ENCODE measurements at places on chromosomes 2 and 18.

GRCh38 chr2:128325611-128326181 is 7.0 kb upstream of the HS6ST1 start:
- no peak for DNase-seq

- DNase-seq = no peak
These were observed 538.5 kb upstream of the ZEB2 start for GRCh38 chr2:145058457-145058856.

DNA sequence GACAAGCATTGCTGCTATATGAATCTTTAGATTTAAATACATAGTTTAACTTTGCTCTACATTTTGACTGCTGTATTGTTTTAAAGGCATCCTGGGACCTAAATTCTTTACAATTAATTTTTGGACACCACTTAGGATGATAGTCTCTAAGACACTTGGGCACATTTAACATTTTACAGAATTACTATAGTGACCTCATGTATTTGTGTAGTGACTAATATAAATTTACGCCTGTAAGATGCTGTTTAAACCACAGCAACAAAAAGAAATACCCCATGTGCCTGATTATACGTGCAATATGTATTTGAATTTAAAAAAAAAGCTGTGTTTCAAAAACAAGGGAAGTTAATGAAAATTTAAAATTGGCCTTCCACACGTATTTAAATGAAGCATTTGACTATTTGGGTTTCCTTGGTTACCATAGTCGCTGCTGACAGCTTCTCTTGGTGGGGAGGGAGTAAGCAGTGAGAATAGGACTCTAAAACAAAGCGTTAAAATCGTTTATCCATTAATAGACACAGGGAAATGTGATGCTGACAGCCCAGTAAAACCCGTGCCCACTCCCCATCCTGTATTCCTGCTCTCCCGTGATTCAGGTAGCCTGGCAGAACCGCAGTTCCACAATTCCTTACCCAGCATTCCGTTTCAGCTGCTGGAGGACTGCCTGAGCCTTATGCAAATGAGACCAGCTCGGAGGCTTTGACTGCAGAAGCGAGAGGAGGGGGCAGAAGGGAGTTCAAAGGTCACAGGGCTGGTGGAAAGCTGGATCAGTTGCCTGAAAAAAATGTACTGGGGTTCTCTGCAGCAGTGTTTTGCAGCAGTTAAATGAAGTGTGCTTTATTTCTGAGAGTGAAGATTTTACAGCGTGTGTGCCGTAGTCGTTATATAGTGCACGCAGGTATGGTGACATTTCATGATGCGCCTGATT is 104.3 kb downstream of the CSRNP3 start:
- no peak for DNase-seq

DNA sequence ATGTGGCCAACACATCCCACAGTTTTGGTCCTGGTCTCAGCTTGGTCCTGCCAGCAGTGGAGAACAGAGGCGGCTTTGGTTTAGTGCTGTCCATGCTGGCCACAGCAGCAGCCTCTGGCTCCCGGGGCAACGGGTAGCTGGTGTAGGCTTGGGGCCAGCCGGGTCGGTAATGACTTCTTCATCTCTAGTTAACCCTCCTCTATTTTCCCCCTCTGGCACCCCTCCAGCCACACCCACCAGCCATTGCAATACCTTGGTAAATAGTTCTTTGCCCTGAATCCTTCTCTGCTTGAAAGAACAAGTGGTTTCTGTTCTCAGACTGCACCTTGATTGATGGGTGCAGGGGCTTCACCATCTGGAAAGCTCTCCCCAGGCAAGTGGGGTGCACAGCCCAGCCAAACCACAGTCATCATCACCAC is 31.7 kb upstream of the ZNF396 start:
- DNase-seq = no peak

DNA sequence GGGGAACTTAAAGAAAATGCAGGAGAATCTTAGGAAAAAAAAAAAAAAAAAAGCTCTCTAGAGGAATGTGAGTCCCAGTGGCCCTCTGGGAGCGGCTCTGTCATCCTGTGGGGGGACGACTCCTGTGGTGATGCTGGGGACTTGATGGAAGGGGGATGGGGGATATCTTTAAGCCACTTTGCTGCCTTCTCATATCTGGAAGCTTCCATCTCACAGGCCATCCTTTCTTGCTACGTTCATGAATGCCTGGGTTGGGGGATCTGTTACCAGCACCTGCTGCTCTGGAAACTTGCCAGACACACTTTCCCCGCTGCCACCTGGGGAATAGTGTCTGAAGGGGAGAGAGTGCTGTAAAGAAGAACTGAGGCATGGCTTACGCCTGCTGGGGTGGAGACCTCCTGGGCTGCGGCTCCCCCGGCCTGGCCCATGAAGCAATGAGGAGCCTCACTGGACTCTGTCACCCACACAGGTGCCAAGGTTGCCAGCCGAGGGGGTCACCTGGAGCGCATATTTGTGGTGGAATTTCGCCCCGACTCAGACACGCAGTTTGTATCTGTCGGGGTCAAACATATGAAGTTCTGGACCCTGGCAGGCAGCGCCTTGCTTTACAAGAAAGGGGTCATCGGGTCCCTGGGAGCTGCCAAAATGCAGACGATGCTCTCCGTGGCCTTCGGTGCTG is 92.8 kb downstream of the RTN4 start:
- no peak for DNase-seq

GRCh38 chr18:69774831-69775230 is 172.8 kb downstream of the CD226 start:
- DNase-seq = no peak

GRCh38 chr2:217832115-217832514 is 170.7 kb downstream of the TNS1 start:
- no peak for DNase-seq

DNA sequence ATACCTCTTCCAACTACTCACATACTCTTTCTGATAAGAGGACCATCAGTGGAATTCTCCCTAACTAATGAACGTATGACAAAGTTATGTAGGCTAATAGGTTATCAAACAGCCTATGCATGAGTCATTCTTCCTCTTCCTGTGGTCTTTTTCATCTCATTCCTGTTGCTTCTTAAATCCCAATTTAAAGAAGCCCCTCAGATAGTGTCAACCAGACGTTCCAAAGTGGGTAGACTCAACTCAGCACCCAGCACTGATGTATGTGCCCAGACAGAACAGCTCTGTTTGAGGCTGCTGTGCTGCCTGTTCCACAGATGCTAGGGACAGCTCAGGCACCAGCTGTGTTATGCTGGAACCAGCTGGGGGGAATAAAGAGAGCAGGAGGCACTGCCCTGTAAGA is 52.6 kb downstream of the CXCR4 start:
- DNase-seq = no peak

DNA sequence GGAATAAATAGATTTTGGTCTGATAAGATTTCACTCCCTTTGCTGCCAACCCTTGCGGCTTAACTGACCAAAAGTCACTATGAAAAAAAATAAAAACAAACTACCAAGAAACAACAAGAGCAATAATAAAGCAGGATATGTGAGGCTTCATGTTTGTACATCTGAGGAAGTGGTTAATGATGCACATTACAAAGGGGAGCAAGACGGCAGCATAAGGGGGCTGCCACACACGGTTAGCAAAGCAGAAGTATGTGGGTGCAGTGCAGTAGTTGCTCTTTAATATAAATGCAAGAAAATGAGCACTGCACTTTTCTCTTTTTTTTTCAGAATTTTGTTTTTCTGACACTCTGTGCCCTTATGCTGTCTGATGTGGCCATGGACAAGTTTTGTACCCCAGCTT is 377.1 kb upstream of the CNTNAP5 start:
- DNase-seq = no peak

GRCh38 chr18:59718464-59719157 is 21.4 kb upstream of the CCBE1 start:
- no peak for DNase-seq

DNA sequence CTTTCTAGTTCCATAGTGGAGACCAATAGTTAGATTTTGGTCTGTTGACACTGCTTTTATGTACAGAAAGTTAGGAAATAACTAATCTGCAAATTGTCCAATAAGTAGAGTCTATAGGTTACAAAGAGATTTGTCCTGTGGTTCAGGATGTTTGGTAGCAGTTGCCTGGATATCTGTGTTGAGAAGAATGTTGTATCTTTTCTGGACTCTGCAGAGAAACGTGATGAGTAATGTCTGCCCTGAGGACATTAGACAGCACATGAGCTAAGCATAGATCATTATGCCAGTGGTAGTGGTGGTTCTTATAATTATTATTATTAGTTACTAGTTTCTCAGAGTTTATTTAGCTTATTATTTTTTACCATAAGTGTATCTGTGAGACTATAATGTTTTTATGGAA is 65.8 kb downstream of the ANKRD62 start:
- no peak for DNase-seq

- no peak for DNase-seq
These were observed 81.5 kb downstream of the DPP4 start for GRCh38 chr2:161992531-161992930.

GRCh38 chr2:36770542-36771287 is 74.2 kb downstream of the VIT start:
- DNase-seq = no peak

GRCh38 chr2:210370562-210370961 is 55.6 kb upstream of the MYL1 start:
- DNase-seq = no peak

- DNase-seq = no peak
These were observed 48.5 kb upstream of the THOC1 start for GRCh38 chr18:316393-316792.

GRCh38 chr2:124836416-124836815 is 811.3 kb downstream of the CNTNAP5 start:
- no peak for DNase-seq

- no peak for DNase-seq
These were observed 4.4 kb upstream of the PARD6G start for GRCh38 chr18:80251700-80252099.

GRCh38 chr2:59569124-59569523 is 984.3 kb downstream of the BCL11A start:
- no peak for DNase-seq

- no peak for DNase-seq
These were observed 7.7 kb upstream of the KLF11 start for GRCh38 chr2:10035633-10036032.

- DNase-seq = no peak
These were observed 16.8 kb upstream of the MAT2A start for GRCh38 chr2:85522090-85522647.

DNA sequence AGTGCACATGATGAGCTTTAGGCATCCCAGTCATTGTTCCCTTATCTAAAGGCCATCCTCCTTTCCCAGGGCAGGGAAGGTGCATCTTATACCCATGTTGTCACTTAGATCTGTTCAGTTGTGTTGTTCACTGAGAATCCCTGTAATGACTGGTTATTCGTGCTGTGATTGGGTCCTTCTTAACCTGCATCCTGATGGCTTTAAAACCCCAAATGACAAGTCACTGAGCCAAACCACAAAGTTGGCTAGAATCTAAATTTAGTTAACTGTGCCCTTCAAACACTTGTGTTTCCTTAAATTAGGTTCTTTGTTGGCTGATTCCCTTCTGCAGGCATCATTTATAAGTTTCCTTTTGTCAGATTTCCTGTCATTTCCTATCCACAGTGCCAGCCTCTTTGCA is 58.5 kb upstream of the SLC16A14 start:
- DNase-seq = no peak

GRCh38 chr2:212665948-212666347 is 127.3 kb upstream of the ERBB4 start:
- DNase-seq = no peak
